ENCODE measurements at places on chromosomes 2 and 18.

DNA sequence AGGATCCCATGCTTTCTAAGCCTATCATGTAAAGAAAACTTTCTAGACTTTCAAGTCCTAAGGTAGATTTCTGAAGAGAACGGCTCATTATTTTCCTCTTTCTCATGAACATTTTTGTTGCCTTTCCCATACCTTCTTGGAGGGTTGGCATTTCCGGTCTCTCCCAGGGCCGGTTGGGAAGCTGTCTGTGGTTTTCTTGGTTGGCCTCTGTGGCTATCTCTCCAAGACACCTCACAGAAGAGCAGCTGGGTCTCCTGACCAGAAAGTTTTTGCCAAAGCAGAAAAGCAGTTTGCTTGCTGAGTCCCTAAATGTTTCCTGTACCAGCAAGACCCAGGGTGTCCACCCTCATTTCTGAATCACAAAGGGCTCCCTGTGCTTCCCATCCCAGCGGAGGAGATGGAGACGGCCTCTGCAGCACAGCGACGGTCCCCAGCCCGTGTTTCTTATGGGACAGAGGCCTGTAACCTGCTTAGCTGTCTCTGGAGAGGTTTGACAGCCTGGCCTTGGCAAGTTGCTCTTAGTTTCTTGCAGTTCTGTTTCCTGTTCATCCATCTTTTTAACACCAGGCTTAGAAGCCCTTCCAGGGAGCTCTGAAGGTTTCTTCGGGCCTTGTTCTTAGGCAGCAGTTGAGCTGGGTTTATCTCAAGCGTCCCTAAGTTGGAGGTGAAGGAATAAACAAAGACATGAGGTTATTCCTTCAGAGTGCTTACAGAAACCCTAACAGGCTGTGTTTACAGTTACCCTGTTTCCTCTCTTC lies 39.8 kb downstream of the GREB1 start:
- no peak for DNase-seq

- DNase-seq: no peak
These were observed 290.9 kb upstream of the SIX2 start for GRCh38 chr2:45300026-45300750.

DNA sequence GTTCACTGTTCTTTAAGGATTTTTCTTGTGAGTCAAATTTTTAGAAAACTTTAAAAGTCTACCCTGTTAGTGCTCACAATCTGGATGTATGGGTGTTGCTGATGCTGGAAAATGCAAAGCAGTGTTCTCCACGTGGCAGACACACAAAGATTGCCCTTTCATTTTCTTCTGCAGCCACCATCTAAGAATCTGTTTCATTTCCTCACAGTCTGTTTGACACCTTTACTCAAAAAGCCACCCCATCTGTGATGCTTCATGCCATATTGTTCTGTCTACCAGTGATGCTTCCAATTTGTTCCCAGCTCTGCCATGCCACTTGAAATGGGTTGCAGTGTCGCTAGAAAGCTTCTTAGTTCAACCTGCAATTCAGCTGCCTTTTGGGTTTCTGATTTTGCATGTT lies 464.2 kb upstream of the UBE2E3 start:
- no peak for DNase-seq

DNA sequence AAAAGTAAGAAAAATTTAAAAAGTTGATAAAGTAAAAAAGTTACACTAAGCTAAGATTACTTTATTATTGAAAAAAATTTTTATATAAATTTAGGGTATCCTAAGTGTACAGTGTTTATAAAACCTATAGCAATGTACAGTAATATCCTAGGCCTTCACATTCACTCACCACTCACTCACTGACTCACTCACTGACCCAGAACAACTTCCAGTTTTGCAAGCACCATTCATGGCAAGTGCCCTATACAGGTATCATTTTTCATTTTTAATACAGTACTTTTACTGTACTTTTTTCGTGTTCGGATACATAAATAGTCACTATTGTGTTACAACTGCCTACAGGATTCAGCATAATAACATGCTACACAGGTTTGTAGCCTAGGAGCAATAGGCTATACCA lies 8.9 kb upstream of the THUMPD2 start:
- no peak for DNase-seq

DNA sequence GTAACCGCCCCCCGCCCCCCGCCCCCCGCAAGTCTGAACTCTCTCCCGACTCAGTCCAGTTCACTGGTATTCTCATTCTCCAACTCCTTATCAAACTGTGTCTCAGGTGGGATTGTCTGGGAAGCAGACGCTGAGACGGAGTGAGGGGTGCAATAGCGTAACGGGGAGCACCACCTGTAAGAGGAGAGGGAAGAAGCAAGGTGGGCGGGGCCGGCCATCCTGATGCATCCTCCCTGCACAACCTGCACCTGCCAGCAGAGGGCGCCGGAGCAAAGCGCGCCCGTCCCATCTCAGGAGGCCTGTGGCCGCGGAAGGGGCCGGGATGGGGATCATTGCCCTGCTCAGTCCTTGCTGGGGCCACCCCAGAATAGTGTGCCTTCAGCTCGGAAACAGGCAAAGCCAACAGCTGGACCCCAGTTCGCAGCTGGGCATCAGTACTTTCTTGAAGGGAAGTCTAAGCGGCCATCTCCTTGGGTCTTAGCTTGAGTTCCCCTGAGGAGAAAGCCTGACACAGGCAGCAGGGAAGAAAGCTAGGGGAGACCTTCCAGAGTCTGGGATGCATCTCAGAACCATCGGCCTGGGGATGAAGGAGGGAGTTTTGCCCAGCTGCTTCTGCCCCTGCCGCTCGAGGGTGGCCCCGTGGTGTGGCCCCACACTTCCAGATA lies 208.0 kb downstream of the TFCP2L1 start:
- no peak for DNase-seq

- no peak for DNase-seq
These were observed 163.4 kb upstream of the RASGRP3 start for GRCh38 chr2:33313039-33313438.

All from GOT3 (cell line).